ENCODE measurements at places on chromosomes 5 and 9.

- H3K4me3 ChIP-seq = no peak overlapping the region
- H3K27ac ChIP-seq = no peak overlapping the region
- DNase-seq = no peak
- H3K4me1 ChIP-seq = no peaks in the 10 kb centered on the region
Observed at GRCh38 chr9:105073147-105073546, 145.2 kb upstream of the ABCA1 start.

GRCh38 chr5:32223972-32224609 lies 50.0 kb upstream of the GOLPH3 start:
- H3K4me1 ChIP-seq = peaks cover 17% of the 10 kb centered on the region
- no peaks in the 10 kb centered on the region for H3K27me3 ChIP-seq
- H3K4me3 ChIP-seq = no peak overlapping the region
- peak; percentile 24 for DNase-seq
- H3K36me3 ChIP-seq = no peaks in the 10 kb centered on the region

DNA sequence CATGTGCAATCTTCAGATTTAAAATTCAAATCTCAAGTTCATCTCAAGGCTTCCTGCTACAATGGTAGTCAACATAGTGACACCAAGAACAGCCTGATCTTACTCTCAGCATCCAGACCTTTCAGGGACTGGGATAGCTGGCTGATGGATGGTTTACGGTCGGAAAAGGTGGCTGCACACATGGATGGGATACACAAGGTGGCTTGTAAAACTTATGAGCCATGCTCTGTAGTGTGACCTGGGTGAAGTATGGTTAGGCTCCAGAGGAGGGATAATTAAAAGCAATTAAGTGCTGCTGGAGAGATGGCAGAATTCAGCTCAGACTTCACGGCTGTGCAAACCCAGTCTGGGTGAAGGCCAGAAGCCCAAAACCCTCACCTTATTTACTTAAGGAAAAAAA lies 379.5 kb downstream of the NFIB start:
- no peaks in the 10 kb centered on the region for H3K4me1 ChIP-seq
- no peaks in the 10 kb centered on the region for H3K27me3 ChIP-seq
- H3K36me3 ChIP-seq = no peaks in the 10 kb centered on the region
- no peak overlapping the region for H3K27ac ChIP-seq
- H3K4me3 ChIP-seq = no peak overlapping the region
- DNase-seq = no peak

- H3K27me3 ChIP-seq = no peaks in the 10 kb centered on the region
- peak overlapping the region; percentile 33 for H3K4me3 ChIP-seq
- peak; percentile 65 for DNase-seq
- no peak overlapping the region for H3K27ac ChIP-seq
- peaks cover 21% of the 10 kb centered on the region for H3K4me1 ChIP-seq
- no peaks in the 10 kb centered on the region for H3K36me3 ChIP-seq
Observed at GRCh38 chr5:168712280-168712924, 133.2 kb upstream of the PANK3 start.

- no peaks in the 10 kb centered on the region for H3K27me3 ChIP-seq
- no peak overlapping the region for H3K4me3 ChIP-seq
- H3K4me1 ChIP-seq = 0 out of 2 replicates have a peak, but pooled peaks cover 3% of the 10 kb centered on the region
- H3K36me3 ChIP-seq = no peaks in the 10 kb centered on the region
- H3K27ac ChIP-seq = no peak overlapping the region
- DNase-seq = no peak
Observed at GRCh38 chr9:76521906-76522305, 62.9 kb downstream of the GCNT1 start.

GRCh38 chr5:129631961-129632360 lies 115.9 kb upstream of the MINAR2 start:
- no peaks in the 10 kb centered on the region for H3K27me3 ChIP-seq
- no peak overlapping the region for H3K4me3 ChIP-seq
- DNase-seq = no peak
- no peaks in the 10 kb centered on the region for H3K36me3 ChIP-seq
- no peak overlapping the region for H3K27ac ChIP-seq

DNA sequence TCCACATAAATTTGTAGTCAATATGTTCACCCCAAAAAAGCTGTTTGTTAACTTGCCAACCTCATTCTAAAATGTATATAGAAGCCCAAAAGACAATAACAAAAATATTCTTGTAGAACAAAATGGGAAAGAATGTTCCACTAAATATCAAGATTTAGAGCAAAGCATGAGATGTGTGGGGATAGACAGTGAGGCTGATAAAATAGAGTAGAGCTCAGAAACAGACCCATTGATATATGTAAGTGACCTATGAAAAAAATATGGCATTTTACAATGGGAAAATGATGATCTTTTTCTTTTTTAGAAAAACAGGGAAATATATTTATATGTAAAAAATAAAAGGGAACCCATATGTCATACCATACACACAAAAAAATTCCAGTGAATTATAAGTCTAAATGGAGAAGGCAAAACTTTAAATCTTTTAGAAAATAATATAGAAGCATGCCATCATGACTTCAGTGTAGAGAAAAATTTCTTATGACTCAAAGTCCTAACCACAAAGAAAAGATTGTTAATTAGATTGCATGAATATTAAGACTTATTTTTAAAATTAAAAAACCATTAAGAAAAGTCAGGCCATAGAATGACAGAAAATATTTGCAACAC lies 6.6 kb upstream of the IFNB1 start:
- no peak overlapping the region for H3K4me3 ChIP-seq
- no peaks in the 10 kb centered on the region for H3K4me1 ChIP-seq
- no peaks in the 10 kb centered on the region for H3K27me3 ChIP-seq

- H3K4me3 ChIP-seq = no peak overlapping the region
- no peaks in the 10 kb centered on the region for H3K36me3 ChIP-seq
- H3K4me1 ChIP-seq = no peaks in the 10 kb centered on the region
- no peak overlapping the region for H3K27ac ChIP-seq
Observed at GRCh38 chr5:124043456-124043855, 531.5 kb downstream of the CSNK1G3 start.

GRCh38 chr9:129840034-129840433 lies 4.8 kb downstream of the USP20 start:
- H3K36me3 ChIP-seq = no peaks in the 10 kb centered on the region
- H3K27ac ChIP-seq = no peak overlapping the region
- H3K27me3 ChIP-seq = no peaks in the 10 kb centered on the region
- H3K4me3 ChIP-seq = no peak overlapping the region

DNA sequence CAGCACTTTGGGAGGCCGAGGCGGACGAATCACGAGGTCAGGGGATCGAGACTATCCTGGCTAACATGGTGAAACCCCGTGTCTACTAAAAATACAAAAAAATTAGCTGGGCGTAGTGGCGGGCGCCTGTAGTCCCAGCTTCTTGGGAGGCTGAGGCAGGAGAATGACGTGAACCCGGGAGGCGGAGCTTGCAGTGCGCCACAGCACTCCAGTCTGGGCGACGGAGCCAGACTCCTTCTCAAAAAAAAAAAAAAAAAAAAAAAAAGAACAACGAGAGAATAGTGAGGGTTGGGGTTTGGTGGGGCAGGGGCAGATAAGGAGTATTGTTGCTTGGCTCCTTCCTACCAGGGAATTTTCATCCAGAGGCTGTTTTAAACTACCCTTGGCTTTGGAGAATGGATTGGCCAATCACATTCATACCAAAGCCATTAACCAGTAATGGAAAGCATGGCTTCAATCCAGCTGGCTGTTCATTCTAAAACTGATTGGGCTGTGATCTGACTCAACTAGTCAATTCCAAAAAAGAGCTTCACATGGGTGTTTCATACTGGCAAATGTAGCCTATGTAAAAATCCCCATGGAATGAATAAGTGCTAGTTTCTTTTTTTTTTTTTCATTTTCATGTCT lies 64.4 kb downstream of the PLCXD3 start:
- DNase-seq = no peak
- no peaks in the 10 kb centered on the region for H3K4me1 ChIP-seq
- no peaks in the 10 kb centered on the region for H3K36me3 ChIP-seq
- H3K27ac ChIP-seq = no peak overlapping the region

- no peaks in the 10 kb centered on the region for H3K36me3 ChIP-seq
Observed at GRCh38 chr5:67355120-67355713, 158.6 kb upstream of the CD180 start.

DNA sequence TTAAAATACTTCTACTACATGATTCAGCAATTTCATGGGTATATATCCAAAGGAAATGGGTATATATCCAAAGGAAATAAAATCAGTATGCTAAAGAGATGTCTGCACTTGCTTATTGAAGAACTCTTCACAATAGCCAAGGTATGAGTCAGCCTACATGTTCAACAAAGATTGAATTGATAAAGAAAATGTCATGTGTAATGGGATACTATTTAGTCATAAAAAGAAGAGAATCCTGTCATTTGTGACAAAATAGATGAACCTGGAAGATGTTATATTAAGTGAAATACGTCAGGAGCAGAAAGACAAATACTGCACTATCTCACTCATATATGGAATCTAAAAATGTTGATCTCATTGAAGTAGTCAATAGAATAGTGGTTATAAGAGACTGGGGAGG lies 944.5 kb upstream of the CTNND2 start:
- no peak overlapping the region for H3K27ac ChIP-seq
- no peak for DNase-seq
- no peaks in the 10 kb centered on the region for H3K27me3 ChIP-seq

DNA sequence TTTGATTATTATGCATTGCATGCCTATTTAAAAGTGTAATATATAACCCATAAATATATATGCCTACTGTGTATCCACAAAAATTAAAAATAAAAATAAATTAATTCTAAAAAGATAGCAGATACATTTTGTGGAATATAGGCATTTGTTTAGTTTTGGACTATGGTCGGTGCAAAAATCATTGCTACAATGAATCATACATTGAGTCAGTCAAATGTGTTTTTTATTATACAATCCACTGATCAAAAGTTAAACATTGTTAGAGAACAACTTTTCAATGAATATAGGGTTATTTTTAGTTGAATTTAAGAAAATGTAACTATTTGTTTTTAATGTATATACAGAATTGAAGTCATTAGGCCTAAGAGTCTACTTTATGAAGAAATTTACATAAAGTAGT lies 885.9 kb downstream of the EFNA5 start:
- H3K27me3 ChIP-seq = no peaks in the 10 kb centered on the region
- no peak for DNase-seq
- H3K27ac ChIP-seq = no peak overlapping the region
- H3K4me1 ChIP-seq = no peaks in the 10 kb centered on the region
- no peak overlapping the region for H3K4me3 ChIP-seq
- no peaks in the 10 kb centered on the region for H3K36me3 ChIP-seq

- no peaks in the 10 kb centered on the region for H3K27me3 ChIP-seq
- no peaks in the 10 kb centered on the region for H3K36me3 ChIP-seq
- no peak overlapping the region for H3K27ac ChIP-seq
- no peak overlapping the region for H3K4me3 ChIP-seq
Observed at GRCh38 chr5:10663489-10664179, 97.4 kb downstream of the DAP start.

- no peak for DNase-seq
- H3K27ac ChIP-seq = no peak overlapping the region
- H3K36me3 ChIP-seq = no peaks in the 10 kb centered on the region
- H3K4me3 ChIP-seq = no peak overlapping the region
Observed at GRCh38 chr5:98796197-98796972, 22.9 kb downstream of the RGMB start.

- DNase-seq = no peak
- H3K36me3 ChIP-seq = no peaks in the 10 kb centered on the region
- H3K27me3 ChIP-seq = no peaks in the 10 kb centered on the region
Observed at GRCh38 chr9:108546215-108546614, 309.6 kb downstream of the ACTL7B start.

GRCh38 chr5:144156767-144157171 lies 13.7 kb downstream of the YIPF5 start:
- no peak for DNase-seq
- no peaks in the 10 kb centered on the region for H3K27me3 ChIP-seq
- H3K4me3 ChIP-seq = no peak overlapping the region
- H3K36me3 ChIP-seq = 0 out of 2 replicates have a peak, but pooled peaks cover 4% of the 10 kb centered on the region
- no peaks in the 10 kb centered on the region for H3K4me1 ChIP-seq
